CD4-positive, alpha-beta T cell treated with Interleukin-1 beta for 1 hour (primary cell): ENCODE measurements at places on chromosomes 4 and X.

DNA sequence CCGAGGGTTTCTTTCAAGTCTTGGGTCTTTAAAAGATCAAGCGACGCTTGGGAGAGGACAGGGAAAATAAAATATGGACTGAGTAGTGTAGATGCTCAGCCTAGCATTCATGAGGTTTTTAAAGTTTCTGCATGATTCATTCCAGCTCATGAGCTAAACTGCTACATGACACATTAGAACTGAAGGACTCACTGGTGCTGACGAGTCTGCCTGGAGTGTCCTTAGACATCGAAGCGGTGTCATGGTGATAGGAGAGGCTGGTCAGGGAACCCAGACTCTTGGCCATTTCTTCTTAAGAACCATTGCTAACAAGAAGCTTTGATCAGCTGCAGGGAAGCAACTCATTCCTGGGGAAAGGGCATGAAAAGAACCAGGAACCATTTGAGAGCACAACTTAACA lies 158.6 kb downstream of the TRIML1 start:
- DNase-seq = no peak

GRCh38 chrX:120761810-120762209 lies 113.9 kb downstream of the CT47B1 start:
- DNase-seq = no peak

GRCh38 chr4:100984901-100985300 lies 362.4 kb downstream of the PPP3CA start:
- DNase-seq = no peak

DNA sequence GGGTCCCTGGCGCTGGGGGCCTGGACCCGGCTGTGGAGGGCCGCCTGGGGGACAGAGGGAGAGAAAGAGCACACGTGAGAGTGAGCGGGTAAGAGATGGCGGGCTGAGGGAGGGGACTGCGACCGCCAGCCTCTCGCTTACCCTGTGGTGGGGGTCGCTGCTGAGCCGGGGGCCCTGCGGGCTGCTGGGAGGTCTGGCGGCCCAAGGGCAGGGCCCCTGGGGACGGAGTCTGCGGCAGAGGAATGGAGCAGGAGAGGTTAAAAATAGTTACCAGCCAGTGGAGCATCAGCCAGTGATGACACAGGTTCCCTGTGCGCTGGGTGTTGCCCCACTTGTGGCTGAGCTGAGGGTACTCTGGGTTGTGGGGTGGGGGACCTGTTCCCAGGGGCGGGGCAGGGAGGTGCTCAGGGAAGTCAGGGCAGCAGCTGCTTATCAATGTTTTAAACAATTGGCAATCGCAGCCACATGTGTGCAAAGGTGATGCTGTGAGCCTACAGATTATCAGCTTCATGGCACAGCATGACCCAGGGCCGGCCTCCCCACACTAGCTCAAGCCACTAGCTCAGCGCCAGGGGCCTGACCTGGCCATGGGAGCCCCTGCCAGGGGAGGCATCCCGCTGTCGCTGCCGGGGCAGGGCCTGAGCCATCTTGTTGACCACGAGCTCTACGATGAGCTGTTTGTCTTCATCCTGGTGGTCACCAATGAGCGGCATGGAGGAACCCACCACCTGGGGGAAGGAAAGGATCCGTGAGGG lies 7.5 kb upstream of the TIMP1 start:
- DNase-seq = no peak
